Fibroblast of skin of scalp (primary cell): ENCODE measurements at places on chromosomes 7 and 10.

DNA sequence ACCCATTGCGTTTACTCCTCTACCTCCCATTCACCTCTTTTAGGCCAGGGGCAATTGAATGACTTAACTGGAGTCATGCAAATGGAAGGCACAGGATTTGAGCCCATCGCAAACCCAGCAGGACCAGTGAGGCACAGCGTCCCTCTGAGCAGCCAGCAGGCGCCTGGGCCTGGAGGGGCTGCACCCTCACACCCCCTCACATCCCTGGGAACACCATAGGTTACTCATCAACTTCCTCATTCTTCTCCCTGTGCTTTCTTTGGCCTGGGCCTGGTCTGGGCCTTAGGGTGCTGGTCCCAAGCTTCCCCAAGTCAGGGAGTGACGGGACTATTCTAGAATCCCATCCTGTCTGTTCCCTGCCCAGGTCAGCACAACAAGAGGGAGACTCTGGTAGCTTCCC is 169.4 kb upstream of the EEPD1 start:
- no peak for DNase-seq

- DNase-seq, result no peak
Measured at GRCh38 chr10:60573336-60573735, 183.7 kb upstream of the ANK3 start.

DNA sequence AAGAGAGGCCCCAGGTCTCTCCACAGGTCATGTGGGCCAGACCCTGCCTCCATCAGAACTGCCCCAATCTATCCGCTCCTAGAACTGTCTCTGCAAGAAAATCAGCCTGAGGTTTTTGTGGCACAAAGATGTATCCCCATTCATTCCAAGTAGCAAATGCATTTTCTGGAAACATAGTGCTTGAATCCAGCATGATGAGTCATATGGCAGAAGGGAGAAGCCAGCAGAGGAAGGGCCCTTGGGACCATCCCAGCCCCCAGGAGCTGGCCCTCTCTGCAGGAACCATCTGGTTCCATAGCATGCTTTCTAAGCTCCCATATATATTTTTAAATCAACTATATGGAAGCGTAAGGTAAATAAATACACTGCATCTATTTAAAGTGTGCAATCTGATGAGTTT is 563.2 kb downstream of the GALNT17 start:
- DNase-seq, result peak; percentile 89

GRCh38 chr10:50918529-50918928 is 33.1 kb upstream of the A1CF start:
- DNase-seq, result no peak

DNA sequence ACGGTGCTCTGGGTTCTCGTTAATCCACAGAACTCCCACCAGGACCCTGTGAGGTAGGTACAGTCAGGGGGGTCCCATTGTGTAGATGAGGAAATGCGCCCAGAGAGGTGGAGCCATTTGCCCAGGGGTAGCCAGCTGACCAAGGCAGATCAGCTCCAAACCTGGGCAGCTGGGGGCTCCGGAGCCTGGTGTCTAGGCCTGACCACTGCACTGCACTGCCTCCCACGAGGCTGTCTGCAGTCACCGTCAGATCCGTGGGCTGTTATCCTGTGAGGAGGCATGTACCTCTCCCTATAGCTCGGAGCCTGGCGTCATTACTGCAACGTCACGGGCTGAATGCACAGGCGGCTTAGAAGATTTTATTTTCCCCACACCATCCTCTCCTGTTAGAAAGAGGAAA is 411.8 kb upstream of the FOXK1 start:
- DNase-seq, result no peak
